ENCODE measurements at places on chromosomes 5 and 9. TPM values are rescaled to one million over a fixed set of nuclear protein-coding genes. Genes with fewer than 3 reads are reported as not detected.
A peak's percentile ranks its signal among the peaks of the same experiment; 100 is the strongest.

DNA sequence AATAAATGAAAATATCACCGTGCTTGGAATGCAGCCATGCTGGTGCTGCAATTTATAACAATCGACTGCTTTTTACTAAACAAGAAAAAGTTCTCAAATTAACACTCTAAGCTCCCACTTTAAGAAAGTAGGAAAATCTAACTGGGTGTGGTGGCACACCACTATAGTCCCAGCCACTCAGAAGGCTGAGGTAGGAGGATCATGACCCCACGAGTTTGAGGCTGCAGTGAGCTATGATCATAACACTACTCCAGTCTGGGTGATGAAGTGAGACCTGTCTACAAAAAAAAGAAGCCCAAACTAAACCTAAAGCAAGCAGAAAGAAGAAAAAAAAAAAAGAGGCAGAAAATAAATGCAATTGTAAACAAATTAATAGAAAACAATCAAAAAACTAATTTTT, 10.5 kb downstream of the CCNG1 start:
- H3K4me1 ChIP-seq = no peaks in the 10 kb centered on the region
- H3K27ac ChIP-seq = no peak overlapping the region
- no peaks in the 10 kb centered on the region for H3K27me3 ChIP-seq
- H3K36me3 ChIP-seq = peaks cover 20% of the 10 kb centered on the region
- no peak overlapping the region for H3K4me3 ChIP-seq
- no peak for DNase-seq

GRCh38 chr9:126794441-126794840, 10.4 kb upstream of the ZBTB43 start:
- no peaks in the 10 kb centered on the region for H3K36me3 ChIP-seq
- H3K27me3 ChIP-seq = no peaks in the 10 kb centered on the region
- H3K27ac ChIP-seq = no peak overlapping the region

Gene CTXN3
- total RNA-seq = not detected

- DNase-seq = no peak
- no peaks in the 10 kb centered on the region for H3K36me3 ChIP-seq
- H3K4me1 ChIP-seq = no peaks in the 10 kb centered on the region
- H3K27ac ChIP-seq = no peak overlapping the region
These were observed 409.1 kb downstream of the TAF11L14 start for GRCh38 chr5:18043344-18043743.

- H3K27ac ChIP-seq = no peak overlapping the region
- no peaks in the 10 kb centered on the region for H3K27me3 ChIP-seq
- H3K36me3 ChIP-seq = peaks cover 6% of the 10 kb centered on the region
- peaks cover 11% of the 10 kb centered on the region for H3K4me1 ChIP-seq
These were observed 2.0 kb downstream of the GNG10 start for GRCh38 chr9:111663301-111663823.

Gene CD180
- total RNA-seq = not detected

Gene MROH2B
- not detected for total RNA-seq

- H3K4me3 ChIP-seq = no peak overlapping the region
- no peak overlapping the region for H3K27ac ChIP-seq
- no peaks in the 10 kb centered on the region for H3K27me3 ChIP-seq
These were observed 142.9 kb downstream of the CDK5RAP2 start for GRCh38 chr9:120436983-120437475.

GRCh38 chr5:43854697-43855292, 251.8 kb downstream of the NNT start:
- no peak overlapping the region for H3K4me3 ChIP-seq
- H3K27me3 ChIP-seq = no peaks in the 10 kb centered on the region
- no peaks in the 10 kb centered on the region for H3K4me1 ChIP-seq
- H3K27ac ChIP-seq = no peak overlapping the region
- DNase-seq = no peak
- no peaks in the 10 kb centered on the region for H3K36me3 ChIP-seq

Gene C9orf50
- not detected for total RNA-seq

Gene KCNIP1
- total RNA-seq = not detected

DNA sequence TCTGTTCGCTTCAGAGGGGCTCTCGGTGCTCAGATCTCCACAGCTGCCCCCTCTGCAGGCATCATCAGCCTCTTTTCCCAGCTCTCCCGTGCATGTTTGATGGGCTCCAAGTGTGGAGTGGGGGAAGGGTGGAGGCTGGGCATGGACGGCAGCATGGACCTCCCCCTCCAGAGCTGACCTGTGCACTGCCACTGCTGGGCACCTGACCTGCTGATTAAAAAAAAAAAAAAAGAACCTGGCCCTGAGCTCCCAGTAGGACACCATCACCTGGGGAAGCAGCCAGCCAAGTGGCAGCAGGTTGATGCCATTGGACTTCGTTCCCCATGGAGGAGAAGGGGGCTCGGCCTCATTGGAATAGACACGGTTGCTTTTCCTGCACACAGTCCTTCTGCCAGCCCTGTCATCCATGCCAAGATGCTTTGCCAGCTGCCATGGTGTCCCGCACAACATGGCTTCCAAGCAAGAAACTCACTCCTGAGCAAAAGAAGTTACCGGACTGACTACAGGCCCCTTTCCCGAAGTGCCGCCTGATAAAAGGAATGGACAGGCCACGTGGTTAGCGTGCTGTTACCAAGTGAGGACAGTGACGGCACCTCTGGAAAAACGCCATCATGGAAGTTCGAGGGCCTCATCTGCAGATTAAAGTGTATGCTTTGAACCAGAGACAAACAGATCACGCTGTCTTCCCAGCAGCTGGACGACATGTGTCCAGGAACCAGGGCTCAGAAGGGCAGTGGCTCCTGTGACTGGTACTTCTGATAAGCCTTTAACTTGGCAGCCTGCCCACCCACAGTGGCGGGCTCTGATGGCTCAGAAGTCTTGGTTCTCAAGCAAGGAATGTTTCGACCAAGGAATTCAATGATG, 14.7 kb upstream of the BRD3OS start:
- DNase-seq = no peak
- H3K4me3 ChIP-seq = no peak overlapping the region
- H3K27ac ChIP-seq = no peak overlapping the region
- H3K27me3 ChIP-seq = no peaks in the 10 kb centered on the region

Gene SLC2A8
- total RNA-seq = 16.8 TPM

GRCh38 chr9:17810728-17811571, 232.1 kb downstream of the SH3GL2 start:
- H3K4me1 ChIP-seq = no peaks in the 10 kb centered on the region
- DNase-seq = peak; percentile 15
- H3K27ac ChIP-seq = no peak overlapping the region
- H3K27me3 ChIP-seq = no peaks in the 10 kb centered on the region
- H3K4me3 ChIP-seq = no peak overlapping the region
- H3K36me3 ChIP-seq = no peaks in the 10 kb centered on the region

DNA sequence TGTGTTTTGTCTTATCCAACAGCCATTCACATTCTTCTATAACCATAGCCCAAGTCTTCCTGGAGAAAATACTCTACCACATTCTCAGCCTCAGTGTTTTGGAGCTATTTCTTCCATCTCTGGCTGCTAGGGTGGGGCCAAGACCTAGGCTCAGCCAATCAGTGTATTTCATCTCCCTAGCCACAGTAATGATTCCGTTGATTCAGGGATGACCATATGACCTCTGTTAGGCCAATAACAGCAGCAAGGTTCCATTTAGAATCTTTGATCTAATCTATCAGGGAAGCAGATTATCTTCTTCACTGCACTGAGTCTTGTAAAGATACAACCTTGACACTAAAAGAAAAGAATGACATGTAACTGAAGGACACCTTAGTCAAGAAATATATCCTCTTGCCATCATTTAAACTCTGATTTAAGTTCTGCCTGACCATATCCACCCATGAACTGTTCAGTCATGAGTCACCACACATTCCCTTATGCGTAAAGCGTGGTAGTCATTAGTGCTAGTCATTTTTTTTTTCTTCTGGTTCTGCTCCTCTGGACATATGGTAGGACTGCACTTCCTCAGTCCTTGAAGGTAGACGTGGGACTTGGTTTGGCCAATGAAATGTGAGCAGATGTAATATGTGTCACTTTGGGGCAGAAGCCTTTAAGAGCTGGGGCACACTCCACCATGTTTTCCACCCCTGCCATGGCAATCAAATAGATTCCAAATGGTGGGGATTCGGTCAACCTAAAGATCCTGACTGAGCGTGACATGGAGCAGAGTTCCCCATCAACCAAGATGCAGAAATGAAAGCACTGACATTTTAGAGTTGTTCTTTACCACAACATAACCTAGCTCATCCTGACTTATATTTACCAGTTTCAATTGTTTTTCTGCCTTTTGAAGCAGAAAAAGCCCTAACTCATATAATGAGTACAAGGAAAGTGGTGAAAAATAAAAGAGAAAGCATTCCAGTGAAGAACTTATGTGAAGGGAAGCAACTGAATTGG, 12.7 kb upstream of the PRELID2 start:
- no peaks in the 10 kb centered on the region for H3K4me1 ChIP-seq
- no peaks in the 10 kb centered on the region for H3K36me3 ChIP-seq
- H3K27me3 ChIP-seq = no peaks in the 10 kb centered on the region
- no peak overlapping the region for H3K27ac ChIP-seq
- DNase-seq = peak; percentile 40
- no peak overlapping the region for H3K4me3 ChIP-seq

DNA sequence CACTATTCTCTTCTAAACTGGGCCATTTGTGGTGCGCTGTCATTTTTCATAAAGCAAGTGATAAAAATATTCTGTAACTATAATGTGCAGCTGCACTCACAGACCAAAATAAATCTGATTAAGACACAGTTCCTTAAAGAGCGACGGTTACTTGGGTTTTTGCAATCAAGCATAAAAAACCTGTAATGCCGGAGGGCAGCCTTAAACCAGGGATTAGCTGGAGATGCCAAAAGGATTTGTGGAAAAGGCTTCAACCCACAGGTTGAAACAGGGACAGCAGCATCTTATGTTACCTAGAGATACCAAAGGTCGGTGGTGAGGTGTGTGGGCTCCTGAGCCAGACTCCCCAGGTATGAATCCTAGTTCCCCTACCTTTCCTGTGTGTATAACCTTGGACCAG, 49.3 kb downstream of the CTNND2 start:
- H3K27me3 ChIP-seq = no peaks in the 10 kb centered on the region
- no peak for DNase-seq
- no peaks in the 10 kb centered on the region for H3K36me3 ChIP-seq
- no peaks in the 10 kb centered on the region for H3K4me1 ChIP-seq

DNA sequence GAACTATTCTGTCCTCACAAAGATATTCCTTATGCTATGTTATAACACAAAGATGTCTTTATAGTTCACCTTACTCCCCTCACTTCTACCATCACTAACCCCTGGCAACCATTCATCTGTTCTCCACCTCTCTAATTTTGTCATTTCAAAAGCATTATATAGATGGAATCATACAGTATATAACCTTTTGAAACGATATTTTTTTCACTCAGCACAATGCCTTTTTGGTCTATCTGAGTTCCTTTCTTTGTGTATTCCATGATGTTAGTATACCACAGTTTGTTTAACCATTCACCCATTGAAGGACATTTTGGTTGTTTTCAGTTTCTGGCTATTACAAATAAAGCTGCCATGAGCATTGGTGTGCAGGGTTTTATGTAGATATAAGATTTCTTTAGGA, 35.8 kb upstream of the STOM start:
- no peak overlapping the region for H3K27ac ChIP-seq
- no peak overlapping the region for H3K4me3 ChIP-seq
- H3K36me3 ChIP-seq = no peaks in the 10 kb centered on the region
- no peak for DNase-seq
- H3K4me1 ChIP-seq = no peaks in the 10 kb centered on the region

GRCh38 chr5:62043289-62044280, 262.4 kb upstream of the KIF2A start:
- H3K4me3 ChIP-seq = no peak overlapping the region
- H3K36me3 ChIP-seq = no peaks in the 10 kb centered on the region
- no peak for DNase-seq

GRCh38 chr5:1658665-1659064, 134.9 kb upstream of the LPCAT1 start:
- no peak overlapping the region for H3K4me3 ChIP-seq
- no peak for DNase-seq
- no peaks in the 10 kb centered on the region for H3K36me3 ChIP-seq
- no peaks in the 10 kb centered on the region for H3K4me1 ChIP-seq

Gene PHF24
- total RNA-seq = 0.47 TPM

- no peaks in the 10 kb centered on the region for H3K27me3 ChIP-seq
- peaks cover 5% of the 10 kb centered on the region for H3K4me1 ChIP-seq
- H3K36me3 ChIP-seq = no peaks in the 10 kb centered on the region
- H3K4me3 ChIP-seq = no peak overlapping the region
- H3K27ac ChIP-seq = no peak overlapping the region
- DNase-seq = no peak
These were observed 24.5 kb downstream of the SNX18 start for GRCh38 chr5:54541823-54542783.

GRCh38 chr5:144086295-144086694, 84.2 kb downstream of the YIPF5 start:
- H3K4me3 ChIP-seq = no peak overlapping the region
- no peaks in the 10 kb centered on the region for H3K36me3 ChIP-seq
- DNase-seq = no peak
- H3K27ac ChIP-seq = no peak overlapping the region
- H3K27me3 ChIP-seq = peaks cover 13% of the 10 kb centered on the region

Gene TLX3
- 4.6 TPM for total RNA-seq

Gene NDUFA8
- 84.5 TPM for total RNA-seq

GRCh38 chr5:133032852-133033742, 6.7 kb upstream of the ZCCHC10 start:
- DNase-seq = no peak
- H3K4me3 ChIP-seq = no peak overlapping the region
- no peaks in the 10 kb centered on the region for H3K36me3 ChIP-seq
- no peaks in the 10 kb centered on the region for H3K27me3 ChIP-seq
- no peaks in the 10 kb centered on the region for H3K4me1 ChIP-seq

DNA sequence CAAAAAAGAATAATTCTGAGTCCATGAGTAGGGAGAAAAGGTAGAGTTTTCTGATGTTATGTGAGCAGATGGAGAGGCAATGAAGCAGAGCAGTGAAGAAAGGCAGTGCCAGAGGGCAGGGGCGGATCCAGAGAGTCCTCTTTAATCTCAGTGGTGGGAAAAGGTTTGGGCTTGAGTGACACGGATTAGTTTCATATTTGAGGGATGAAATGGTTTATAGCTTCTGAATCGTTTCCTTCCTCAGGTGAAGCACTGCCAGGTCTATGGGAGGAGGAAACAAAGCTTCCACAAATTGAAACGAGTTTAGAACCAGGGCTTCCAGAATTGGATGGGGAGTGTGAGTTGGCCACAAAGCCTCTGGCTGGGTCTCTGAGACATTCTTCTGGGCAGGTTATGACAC, 517.0 kb upstream of the PAPPA start:
- H3K4me3 ChIP-seq = no peak overlapping the region
- H3K36me3 ChIP-seq = no peaks in the 10 kb centered on the region
- DNase-seq = no peak
- no peak overlapping the region for H3K27ac ChIP-seq

Gene HSDL2
- total RNA-seq = 33.9 TPM

- H3K36me3 ChIP-seq = no peaks in the 10 kb centered on the region
- no peak overlapping the region for H3K27ac ChIP-seq
- no peak for DNase-seq
These were observed 152.5 kb downstream of the ESM1 start for GRCh38 chr5:54832858-54833257.

Measured in HCT116 (cell line).